Activated CD4-positive, alpha-beta T cell treated with anti-CD3 and anti-CD28 coated beads, Interleukin-10, Interleukin-2, amounts not matched to agents 100 ng/mL and 50 ng/mL, durations not matched to agents 16 hours and 8 hours (primary cell): ENCODE measurements at places on chromosomes 2 and 18.
A peak's percentile ranks its signal among the peaks of the same experiment; 100 is the strongest.

GRCh38 chr2:47598476-47598875 lies 184.5 kb upstream of the MSH6 start:
- no peak for DNase-seq

- DNase-seq: no peak
Measured at GRCh38 chr2:25808006-25808383, 70.3 kb downstream of the ASXL2 start.

GRCh38 chr2:207828361-207829057 lies 58.8 kb upstream of the FZD5 start:
- DNase-seq: peak; percentile 23

- DNase-seq: peak; percentile 94
Measured at GRCh38 chr2:241609859-241610793, 26.8 kb downstream of the THAP4 start.

DNA sequence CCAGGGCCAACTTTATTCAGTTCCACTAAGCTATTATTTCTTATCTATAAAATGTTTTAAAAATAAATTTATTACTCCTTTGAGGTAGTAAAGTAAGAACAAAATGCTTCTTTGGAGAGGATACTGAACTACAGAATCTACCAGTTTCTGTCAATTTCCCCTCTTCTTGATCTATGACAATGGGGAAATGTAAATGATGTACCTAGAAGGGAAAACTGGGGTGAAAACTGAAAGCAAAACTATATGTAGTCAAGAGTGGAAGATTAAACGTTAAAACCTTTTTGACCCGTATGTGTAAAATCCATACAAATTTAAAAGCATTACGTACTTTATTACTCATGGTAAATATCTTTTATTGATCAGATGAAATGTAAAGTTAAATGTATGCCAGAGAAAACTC lies 1287.8 kb upstream of the TMEFF2 start:
- no peak for DNase-seq

DNA sequence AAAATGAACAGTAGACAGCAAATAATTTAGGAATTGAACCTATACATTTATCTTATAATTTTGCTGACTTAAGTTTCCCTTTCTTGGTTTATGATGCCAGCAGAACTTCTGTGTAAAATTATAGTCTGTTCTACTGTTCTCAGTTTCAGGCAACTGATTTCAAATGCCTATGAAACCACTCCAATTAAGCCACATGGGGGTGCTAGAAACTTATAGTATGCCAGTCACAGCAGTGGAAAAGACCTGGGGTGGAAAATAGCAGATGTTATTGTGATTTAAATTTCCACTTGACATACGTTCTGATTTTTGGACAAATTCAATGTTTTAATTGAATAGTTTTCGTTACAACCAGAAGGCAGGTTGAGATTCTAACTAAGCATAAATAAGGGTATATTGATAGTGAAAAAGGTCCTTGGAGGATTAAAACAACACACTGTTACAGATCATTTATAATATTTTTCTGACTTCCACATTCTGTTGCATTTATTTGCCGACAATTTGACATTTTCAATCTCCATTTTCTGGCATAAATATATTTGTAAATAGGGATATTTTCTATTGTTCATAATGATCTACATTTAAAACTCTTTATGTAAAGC lies 61.4 kb downstream of the CPS1 start:
- peak; percentile 26 for DNase-seq

DNA sequence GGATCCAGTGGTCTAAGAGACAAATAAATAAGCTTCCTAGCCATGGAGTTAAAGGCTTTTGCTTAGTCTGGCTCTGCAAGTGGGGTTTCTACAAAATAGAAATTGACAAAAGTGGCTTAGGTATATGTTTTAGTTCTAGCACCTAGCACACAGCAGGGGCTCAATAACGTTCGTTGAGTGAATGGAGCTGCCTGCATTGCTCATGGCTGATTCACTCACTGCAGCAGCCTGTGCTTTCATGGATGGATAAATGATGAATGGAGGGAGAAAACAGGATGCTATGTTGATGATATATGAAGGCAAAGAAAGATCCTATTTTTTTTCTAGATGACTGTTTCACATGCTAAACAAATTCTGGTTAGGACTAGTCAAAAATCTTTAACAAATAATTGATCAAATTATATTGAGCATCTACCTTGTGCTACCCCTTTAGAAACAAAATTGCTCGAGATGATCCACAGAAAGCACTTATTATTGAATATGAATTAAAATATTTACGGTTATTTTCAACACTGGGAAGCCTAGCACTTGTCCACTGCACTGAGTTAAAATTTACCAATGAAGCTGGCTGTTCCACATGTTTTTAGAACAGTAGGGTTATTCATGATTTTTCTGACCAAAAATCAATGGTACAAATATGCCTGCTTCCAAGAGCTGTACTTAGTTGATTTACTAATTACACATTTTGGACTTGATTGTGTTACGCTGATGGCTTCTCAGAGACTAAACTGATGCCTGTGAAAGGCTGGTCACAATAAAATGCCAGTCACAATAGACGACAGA lies 39.6 kb downstream of the HDHD2 start:
- no peak for DNase-seq

DNA sequence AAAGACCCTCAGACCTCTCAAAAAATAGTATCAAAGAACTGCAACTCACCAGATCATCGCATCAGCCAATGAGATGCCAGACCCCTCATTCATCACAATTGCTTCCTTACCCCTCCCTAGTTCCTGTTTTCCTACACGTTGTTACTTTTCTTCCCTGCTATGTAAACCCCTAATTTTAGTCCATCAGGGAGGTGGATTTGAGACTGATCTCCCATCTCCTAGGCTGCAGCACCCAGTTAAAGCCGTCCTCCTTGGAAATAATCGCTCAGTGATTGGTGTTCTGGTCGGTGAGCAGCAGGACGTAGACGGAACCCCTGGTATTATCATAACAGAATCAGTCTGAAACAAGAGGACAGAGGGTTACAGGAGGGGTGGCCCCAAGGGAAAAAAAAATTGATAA lies 44.0 kb upstream of the MAP4K4 start:
- DNase-seq: no peak

DNA sequence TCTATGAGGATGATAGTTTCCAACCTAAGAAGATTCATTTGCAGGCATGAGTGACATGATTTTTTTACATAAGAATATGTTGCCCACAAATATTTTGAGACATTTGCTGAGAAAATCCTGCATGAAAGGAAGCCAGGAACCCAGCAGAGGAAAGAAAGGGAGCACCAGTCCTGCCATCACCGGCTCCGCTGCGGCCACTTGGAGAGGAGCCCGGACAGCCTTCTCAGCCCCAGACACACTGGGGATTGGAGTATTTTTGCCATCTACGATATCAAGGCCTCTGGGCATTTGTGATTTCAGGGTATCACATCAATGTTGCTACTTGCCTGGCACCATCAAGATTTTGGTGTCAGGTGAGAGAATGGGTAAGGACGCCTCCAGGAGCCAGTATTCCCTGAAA lies 228.3 kb downstream of the PTGR3 start:
- DNase-seq: no peak

- no peak for DNase-seq
Measured at GRCh38 chr18:44781886-44782285, 101.2 kb downstream of the SETBP1 start.

- DNase-seq: no peak
Measured at GRCh38 chr2:54528311-54528955, 72.3 kb downstream of the SPTBN1 start.

GRCh38 chr2:155080373-155080772 lies 381.9 kb downstream of the KCNJ3 start:
- no peak for DNase-seq

GRCh38 chr18:22563164-22563583 lies 145.5 kb upstream of the CTAGE1 start:
- DNase-seq: peak; percentile 47

DNA sequence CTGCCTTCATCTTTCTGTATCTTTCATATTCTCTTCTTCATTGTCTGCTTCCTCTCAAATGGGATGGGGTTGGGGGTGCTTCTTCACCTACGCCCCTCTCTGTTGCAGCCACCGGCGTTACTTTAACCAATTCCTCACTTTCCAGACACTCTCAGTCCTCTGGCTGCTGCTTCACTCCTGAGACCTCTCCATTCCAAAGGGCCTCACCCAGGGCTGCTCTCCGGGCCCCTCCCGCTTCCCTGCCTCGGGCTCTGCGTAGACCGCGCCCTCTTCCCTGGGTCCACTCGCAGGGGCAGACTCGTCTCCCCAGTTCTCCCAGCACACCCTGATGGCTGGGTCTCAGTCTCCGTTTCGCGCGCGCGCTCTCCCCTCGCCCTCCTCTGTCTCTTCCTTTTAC lies 926 bp downstream of the SERPINB8 start:
- no peak for DNase-seq

- DNase-seq: no peak
Measured at GRCh38 chr2:10234409-10235094, 68.2 kb upstream of the HPCAL1 start.

DNA sequence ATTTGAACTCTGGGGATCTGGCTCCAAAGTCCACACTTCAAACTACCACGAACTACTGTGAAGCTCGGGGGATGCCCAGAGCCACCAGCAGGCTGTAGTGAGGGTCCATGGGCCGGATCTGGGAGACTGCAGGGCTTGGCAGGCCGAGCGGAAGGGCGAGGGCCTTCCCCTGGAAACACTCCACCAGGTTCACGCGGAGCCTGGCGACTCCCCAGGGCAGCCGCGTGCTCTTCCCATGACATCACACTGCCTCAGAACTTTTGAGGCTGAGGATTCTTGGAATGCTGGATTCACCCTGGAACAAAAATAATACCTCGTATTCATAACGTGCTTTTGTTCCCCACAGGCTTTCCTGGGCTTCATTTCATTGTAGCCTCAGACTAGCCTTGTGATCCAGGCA lies 201.0 kb downstream of the SMAD7 start:
- DNase-seq: no peak

DNA sequence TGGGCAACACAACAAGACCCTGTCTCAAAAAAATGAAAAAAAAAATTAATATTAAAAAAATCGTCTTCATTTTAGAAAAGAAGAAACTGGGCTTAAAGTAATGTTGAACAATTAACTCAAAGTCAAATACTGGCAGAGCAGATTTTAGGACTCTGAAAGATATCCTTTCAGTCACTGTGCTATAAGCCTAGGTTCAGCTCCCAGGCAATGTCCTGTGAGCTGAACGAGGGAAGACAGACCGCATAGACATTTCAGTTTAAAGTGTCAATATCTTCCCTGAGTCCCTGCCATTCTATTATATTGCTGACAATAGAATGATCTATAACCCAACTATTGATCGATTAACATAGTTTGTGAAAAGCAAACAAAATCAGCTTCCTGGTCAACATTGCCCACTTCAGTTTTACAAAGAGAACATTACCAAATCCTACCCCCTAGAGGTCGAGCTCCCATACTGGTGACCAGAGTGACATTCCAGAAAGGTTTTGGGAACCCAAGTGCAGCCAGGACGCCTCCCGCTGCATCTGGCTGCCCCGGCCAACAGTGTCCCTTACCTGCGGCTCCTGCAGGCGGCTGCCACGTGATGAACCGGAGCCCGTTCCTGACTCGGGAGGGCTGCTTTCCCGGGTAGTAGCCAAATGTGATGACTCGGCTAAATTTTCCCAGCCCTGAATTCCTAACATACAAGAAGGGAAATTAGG lies 639 bp downstream of the MRO start:
- no peak for DNase-seq

DNA sequence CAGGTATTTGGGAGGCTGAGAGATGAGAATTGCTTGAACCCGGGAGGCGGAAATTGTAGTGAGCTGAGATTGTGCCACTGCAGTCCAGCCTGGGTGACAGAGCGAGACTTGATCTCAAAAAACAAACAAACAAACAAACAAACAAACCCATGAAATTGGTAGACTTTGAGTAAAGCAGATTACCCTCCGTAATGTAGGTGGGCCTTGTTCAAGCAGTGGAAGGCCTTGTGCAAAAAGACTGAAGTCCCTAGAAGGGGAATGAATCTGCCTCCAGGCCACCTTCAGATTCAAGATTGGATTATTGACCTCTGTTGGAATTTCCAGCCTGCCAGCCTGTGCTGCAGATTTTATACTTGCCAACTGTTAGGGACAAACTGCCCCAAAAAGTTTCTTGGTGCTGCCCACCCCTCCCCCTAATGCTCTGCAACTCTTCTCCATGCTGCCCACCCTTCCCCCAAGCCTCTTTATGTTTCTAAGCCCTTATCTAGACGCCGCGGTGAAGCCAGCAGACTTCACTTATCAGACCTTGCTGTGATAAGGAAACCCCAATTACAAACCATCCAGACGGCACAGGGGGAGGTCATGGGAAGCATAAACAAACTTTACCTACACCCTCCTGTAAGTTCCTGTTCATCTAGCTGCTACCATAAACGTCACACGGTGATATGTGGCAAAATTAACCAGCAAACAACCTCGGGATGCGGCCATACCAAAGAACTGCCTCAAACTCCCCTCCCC lies 17.0 kb downstream of the CYP27A1 start:
- DNase-seq: no peak

GRCh38 chr2:113977660-113978523 lies 88.0 kb downstream of the ACTR3 start:
- DNase-seq: no peak

DNA sequence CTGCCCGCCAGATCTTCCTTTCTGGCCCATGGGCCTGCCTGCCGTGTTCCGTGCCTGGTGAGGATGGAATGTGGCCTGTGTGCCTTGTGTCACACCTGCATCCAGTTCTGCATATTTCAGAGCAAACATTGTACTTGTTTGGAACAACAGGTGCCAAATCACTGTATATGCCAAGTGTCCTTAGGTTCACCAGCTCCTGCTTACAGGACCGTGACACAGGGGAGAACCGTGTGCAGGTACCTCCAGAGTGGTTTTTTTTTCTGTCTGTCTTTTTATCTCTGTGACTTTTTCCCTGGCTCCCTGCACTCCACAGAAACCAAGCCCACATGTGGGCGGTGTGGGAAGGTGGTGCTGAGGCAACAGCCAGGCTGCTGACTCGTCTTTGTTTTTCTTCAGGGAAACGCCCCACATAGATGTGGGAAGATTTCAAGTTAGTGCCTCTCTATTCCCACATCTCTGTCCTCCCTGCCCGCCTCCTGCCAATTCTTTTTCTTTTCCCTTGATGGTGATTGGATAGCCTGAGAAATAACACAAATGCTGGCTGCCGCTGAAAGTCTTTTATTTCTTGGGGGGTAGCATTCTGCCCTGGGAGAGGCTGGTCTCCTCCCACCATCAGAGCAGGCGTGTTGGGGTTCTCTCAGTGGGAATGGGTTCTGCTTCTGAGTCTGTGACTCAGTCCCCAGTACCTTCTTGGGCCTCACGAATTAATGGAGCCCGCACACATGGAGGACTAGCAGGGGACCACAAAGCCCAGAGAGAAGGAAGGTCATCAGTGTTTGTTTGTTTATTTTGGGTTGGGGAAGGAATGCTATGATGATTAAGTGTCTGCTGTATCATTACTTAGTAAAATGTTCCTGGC lies 21.4 kb downstream of the GRHL1 start:
- no peak for DNase-seq

DNA sequence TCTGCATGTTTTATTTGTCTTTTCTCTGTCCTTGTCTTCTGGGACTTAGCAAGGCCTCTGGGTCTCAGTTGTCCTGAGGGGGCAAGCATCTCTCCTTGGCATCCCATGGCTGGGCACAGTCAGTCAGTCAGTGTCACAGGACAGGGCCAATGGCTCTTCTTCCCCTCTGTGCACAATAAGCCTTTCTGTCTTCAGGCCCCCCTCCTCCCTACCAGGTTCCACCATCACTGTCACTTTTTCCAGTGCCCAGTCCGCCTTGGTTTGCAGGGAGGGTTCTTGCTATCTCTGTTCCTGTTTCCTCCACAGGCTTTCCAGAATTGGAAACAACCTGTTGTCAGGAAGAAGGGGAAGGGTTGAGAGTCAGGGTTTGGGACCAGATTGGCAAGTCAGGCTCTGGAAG lies 1.7 kb upstream of the VAMP5 start:
- no peak for DNase-seq
